ENCODE measurements at places on chromosomes 5 and 9. TPM values are rescaled to one million over a fixed set of nuclear protein-coding genes. Genes with fewer than 3 reads are reported as not detected.

DNA sequence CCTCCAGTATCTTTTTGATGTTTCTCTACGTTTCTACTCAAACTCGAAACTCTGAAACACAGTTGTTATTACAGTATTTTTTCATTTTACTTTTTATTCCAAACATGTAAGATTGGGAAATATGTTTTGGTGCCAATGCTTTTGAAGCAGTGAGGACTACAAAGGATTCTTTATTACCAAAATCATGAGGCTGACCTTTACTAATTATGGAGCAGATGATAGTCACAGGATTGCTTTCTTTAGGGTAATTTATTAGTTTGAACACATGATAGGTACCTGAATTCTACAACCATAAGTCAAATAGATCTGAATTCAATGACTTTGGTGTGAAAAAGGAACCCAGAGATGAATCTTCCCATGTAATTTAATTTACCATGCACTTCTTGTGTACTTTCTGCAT is 2015.1 kb upstream of the C9orf72 start:
- H3K36me3 ChIP-seq, result no peaks in the 10 kb centered on the region
- H3K4me1 ChIP-seq, result no peaks in the 10 kb centered on the region
- DNase-seq, result no peak
- no peak overlapping the region for H3K27ac ChIP-seq
- no peak overlapping the region for H3K4me3 ChIP-seq
- no peaks in the 10 kb centered on the region for H3K27me3 ChIP-seq

Gene FAM153A
- not detected for total RNA-seq

DNA sequence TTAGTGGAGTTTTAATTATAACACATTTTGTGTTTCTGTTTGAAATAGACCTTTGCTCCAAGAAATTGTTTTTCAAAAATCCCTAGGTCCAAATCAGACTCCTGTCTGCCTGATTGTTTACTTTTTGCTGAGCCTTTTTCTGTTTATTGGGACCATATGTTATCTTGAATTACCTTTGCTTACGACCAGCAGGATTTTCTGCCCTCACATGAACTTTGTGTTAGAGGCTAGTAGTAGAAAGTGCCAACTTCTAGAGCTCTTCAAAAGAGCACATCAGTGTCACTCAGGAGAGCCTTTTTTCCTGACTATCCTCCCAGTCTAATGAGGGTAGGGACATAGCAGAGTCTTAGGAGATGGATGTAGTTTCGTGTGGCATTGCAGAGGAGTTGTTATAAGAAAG is 10.2 kb downstream of the RECK start:
- H3K4me3 ChIP-seq, result no peak overlapping the region
- H3K4me1 ChIP-seq, result no peaks in the 10 kb centered on the region
- DNase-seq, result no peak

Gene IFNB1
- total RNA-seq, result 3.2 TPM

DNA sequence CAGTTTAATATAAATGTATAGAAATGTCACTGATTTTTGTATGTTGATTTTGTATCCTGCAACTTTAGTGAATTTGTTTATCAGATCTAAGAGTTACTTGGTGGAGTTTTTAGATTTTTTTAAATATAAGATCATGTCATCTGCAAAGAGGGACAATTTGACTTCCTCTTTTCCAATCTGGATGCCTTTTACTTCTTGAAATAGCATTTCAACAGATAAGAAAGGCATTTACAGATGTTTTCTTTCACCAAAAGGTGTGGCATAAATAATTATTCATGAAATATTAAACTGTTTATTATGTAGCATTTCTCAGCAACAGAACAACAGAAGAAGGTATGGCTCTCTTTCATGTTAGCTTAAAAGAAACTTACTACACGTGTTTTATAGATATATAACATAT is 34.9 kb upstream of the NIPBL start:
- no peaks in the 10 kb centered on the region for H3K36me3 ChIP-seq
- H3K27me3 ChIP-seq, result no peaks in the 10 kb centered on the region
- no peak for DNase-seq
- H3K27ac ChIP-seq, result no peak overlapping the region
- H3K4me1 ChIP-seq, result no peaks in the 10 kb centered on the region
